ENCODE measurements at places on chromosomes 3 and 15. TPM values are rescaled to one million over a fixed set of nuclear protein-coding genes. Genes with fewer than 3 reads are reported as not detected.

TIGIT gene
- not detected for total RNA-seq

C3orf80 gene
- total RNA-seq: not detected

ZCWPW2 gene
- 2.1 TPM for total RNA-seq

THSD4 gene
- 75.6 TPM for total RNA-seq

ATP13A5 gene
- total RNA-seq: not detected

DNAJA4 gene
- total RNA-seq: 79.9 TPM

GRCh38 chr3:181694805-181695660 lies 16.7 kb upstream of the SOX2 start:
- DNase-seq: peak; percentile 73

GRCh38 chr3:188137051-188137450 lies 16.9 kb upstream of the LPP start:
- no peak for DNase-seq

GRCh38 chr3:11953778-11954177 lies 50.4 kb upstream of the SYN2 start:
- no peak for DNase-seq

DNA sequence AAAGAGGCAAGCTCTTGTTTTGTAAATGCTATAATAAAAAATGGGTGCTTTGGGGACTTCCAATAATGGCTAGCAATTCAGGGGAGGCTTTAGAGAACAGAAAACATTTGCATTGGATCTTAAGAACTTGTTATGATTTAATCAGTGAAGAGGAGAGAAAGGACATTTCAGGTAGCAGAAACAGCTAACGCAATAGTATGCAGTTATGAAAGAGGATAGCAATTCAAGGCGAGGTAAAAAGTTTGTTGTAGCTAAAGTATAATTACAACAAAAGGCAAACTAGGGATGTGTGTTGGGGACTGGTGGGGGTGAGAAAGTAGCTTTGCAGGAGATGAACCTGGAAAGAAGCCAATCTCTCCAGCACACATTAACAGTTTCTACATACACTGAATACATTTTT lies 558.7 kb upstream of the SEMA6D start:
- DNase-seq: no peak

GRCh38 chr3:49717959-49718857 lies 1.3 kb downstream of the AMIGO3 start:
- peak; percentile 44 for DNase-seq

GRCh38 chr3:69020857-69021256 lies 7.4 kb upstream of the EOGT start:
- no peak for DNase-seq

DNA sequence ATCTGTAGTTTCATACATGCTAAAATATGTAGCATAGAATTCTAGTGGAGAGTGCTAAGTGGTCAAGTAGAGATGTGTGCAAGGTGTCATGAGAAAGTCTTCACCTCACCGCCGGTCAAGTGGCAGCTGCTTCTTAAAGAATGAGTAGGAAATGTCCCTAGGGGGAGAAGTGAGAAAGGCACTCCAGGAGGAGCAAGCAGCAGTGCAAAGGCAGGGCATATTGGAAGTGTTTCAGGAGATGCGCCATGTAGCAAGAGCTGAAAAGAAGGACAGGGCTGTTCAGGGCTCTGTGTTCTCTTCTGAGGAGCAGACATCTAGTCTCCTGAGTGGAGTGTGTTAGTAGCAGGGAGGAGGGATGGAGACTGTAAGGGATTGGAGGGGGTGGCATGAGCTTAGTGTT lies 312.4 kb upstream of the SEMA6D start:
- no peak for DNase-seq

DNA sequence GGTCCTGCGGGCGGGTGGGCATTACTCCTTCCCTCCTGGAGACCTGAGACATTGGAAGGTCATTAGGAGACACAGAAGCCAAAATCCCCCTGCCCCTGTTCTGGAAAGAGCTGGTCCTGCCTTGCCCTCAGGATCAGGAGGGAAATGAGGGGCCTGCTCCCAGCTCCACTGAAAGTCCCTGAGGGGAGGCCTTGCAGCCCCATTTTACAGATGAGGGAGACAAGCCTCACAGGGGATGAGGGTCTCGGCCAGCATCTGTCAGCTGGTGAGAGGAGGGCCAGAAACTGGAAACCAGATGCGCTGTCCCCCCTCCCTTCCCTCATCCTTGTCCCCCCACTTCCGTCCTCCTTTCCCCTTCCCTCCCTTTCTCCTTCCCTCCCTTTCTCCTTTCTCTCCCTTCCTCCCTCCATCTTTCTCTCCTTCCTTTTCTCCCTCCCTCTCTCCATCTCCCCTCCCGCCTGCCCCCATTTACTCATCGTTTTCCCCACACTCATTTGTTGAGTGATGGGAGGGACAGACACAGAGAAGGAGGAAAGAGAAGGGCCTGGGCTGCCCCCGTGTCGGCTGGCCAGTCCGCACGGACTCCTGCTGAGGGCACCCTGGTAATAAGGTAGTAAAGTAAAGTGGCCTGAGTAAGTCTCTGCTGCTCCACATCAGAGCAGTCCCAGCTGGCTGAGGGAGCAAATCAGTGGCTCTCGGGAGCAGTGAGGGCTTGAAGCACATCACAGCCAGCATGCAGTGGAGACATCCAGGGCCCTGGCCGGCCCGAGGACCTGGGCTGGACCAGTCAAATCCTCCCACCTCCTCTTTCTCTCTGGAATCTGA lies 112.4 kb upstream of the ALDH1A3 start:
- DNase-seq: no peak

GRCh38 chr3:47476644-47477199 lies 981 bp upstream of the SCAP start:
- no peak for DNase-seq

- DNase-seq: peak; percentile 85
These were observed 621 bp downstream of the ANXA2 start for GRCh38 chr15:60396958-60397771.

DNA sequence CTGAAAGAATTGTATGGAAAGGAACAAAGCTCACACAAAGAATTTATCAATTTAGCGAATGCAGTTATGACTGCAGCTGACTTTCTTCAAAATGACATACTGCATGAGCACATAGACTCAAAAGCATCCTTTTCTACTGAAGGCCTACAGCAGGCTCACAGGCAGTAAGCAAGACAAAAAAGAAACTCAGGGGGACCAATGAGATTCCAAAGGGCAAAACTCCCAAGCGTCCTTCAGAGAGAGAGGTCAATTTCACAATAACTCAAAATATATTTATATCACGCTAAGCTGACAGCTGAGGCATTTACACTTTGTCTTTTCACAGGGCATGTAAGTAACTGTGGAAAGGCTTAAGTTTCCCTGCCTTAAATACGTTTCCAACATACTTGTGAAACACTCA lies 427.9 kb upstream of the RASGRP1 start:
- no peak for DNase-seq

DNA sequence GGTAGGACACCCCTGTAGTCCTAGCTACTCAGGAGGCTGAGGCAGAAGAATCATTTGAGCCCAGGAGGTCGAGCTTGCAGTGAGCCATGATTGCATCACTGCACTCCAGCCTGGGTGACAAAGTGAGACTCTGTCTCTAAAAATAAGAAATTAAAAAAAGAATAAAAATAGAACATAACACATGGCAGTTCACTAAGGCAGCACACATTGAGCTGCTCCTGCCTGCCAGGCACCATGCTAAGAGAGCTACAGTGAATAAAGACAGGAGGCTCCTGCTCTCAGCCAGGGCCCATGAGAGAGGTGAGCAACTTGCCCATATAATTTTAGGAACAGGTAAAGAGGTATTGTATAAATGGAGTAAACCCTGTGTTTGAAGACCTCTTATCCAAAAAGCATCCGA lies 54.3 kb downstream of the EBLN2 start:
- no peak for DNase-seq

DNA sequence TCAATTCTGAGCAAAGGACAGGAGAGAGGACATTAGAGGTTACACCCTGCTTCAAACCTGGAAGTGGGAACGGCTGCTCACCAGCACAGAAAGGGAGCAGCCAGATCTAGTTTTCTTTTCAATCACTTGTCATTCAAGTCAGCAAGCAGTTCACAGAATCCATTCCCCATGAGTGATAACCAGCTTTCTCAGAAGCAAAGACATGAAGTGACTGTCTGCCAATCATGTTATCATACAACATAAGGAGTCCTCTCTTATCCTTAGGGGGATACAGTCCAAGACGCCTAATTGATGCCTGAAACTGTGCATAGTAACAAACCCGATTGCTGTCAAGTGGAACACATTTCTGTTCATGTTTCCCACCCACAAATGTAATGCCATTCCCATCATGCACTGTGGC lies 54.7 kb downstream of the FAM98B start:
- DNase-seq: no peak

DNA sequence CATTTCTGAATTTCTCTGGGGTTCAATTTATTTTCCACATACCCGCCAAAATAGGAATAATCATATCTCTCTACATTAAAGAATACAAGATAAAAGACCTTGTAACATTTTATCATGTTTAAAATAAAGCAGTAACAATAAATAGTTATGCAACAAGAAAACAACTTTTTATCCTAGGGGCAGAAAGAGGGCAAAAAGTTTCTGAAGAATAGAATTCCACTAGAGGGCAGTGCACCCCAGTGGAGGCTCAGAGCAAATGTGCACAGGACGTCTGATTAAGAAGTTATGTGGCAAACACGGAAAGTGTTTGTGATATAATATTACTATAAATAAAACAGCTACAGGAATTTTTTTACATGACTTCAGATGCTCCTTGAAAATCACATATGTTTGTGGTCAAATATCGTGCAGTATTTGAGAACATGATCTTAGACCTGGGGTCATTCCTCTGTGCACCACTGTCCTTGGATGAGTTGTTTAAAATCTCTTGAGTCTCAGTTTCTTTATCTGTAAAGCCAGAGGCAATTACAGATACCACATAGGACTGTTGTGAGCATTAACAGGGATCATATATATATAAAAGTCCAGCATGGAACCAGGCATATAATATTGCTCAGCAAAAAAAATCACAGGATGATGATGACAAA lies 13.2 kb upstream of the PIK3R4 start:
- DNase-seq: peak; percentile 42

GRCh38 chr15:31500766-31501449 lies 174.3 kb downstream of the KLF13 start:
- no peak for DNase-seq

All from Right ventricle myocardium superior (tissue), 1 donor.